Forelimb muscle (tissue), 1 donor: ENCODE measurements at places on chromosomes 5 and 9. TPM values are rescaled to one million over a fixed set of nuclear protein-coding genes. Genes with fewer than 3 reads are reported as not detected.

IL17B gene
- polyA plus RNA-seq = 316 TPM

DNA sequence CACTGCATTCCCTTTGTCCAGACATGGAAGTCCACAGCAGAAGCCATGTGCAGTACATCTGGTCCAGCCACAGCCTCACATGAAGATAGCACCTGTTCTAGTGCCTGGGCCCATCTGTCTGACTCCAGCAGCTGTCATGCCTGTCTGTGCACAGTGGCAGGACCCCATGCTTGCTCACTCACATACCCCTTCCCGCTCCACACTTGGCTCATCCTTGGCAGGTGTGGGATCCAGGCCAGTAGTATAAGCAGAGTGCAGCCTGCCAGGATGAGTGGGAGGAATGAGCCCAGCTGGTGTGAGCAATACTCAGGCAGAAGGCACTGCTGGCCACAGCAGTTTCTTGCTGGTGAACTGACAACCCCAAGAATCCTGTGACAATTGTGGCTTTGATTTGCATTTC, 168.0 kb downstream of the PRDM9 start:
- no peak for DNase-seq

NOP16 gene
- polyA plus RNA-seq = 30.4 TPM

- DNase-seq = no peak
These were observed 106.1 kb upstream of the FBXL17 start for GRCh38 chr5:108487951-108488350.

PLAC8L1 gene
- polyA plus RNA-seq = 0.73 TPM
